Bronchus fibroblast of lung (primary cell): ENCODE measurements at places on chromosomes 11 and 22. TPM values are rescaled to one million over a fixed set of nuclear protein-coding genes. Genes with fewer than 3 reads are reported as not detected.

TRIM48 gene
- total RNA-seq = not detected in 2 replicates

HORMAD2 gene
- not detected in 2 replicates for total RNA-seq

BDNF gene
- total RNA-seq = 7.1 and 8.4 TPM in 2 replicates

ARFGAP2 gene
- total RNA-seq = 105 and 110 TPM in 2 replicates

TBX10 gene
- total RNA-seq = not detected in 2 replicates

C11orf42 gene
- total RNA-seq = not detected in 2 replicates

CASP5 gene
- not detected in 2 replicates for total RNA-seq
